ENCODE measurements at places on chromosomes 12 and 14. TPM values are rescaled to one million over a fixed set of nuclear protein-coding genes. Genes with fewer than 3 reads are reported as not detected.

The DHRS4L2 gene
- 15.4 TPM for total RNA-seq

The TAS2R46 gene
- total RNA-seq, result 0.48 TPM

The AICDA gene
- total RNA-seq, result not detected

The SMIM41 gene
- 0.31 TPM for total RNA-seq

DNA sequence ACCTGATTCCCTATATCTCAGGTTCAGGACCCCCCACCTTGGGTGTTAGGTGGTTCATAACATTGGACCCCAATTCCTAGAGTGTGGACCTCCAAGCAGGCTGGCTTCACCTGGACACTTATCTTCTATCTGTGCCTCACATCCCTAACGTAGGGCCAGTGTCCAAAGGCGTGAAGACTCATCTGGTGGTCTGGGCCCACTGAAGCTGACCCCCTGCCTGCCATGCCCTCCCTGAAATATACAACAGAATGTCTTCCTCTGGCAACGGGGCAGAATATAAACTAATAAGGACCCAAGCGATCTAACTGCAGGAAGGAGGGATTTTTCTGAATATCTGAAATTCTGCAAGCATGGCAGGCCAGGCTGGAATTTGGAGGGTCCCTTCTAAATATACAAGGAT lies 5.6 kb downstream of the HOXC13 start:
- DNase-seq, result no peak

GRCh38 chr12:71756054-71756690 lies 1.5 kb downstream of the RAB21 start:
- DNase-seq, result no peak

DNA sequence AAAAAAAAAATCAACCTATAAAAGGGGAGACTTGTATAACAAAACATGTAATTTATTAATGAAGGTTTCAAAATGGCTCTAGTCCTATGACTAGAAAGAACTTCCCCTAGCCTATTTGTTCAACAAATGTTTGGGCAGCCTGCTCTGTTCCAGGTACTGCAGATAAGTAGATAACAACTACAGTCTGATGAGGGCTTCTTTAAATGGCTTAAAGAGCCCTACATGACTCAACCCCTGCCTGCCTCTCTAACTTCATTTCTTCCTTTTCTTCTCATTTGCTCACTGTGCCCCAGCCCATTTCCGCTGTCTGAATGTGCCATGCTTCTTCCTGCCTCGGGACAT lies 21.5 kb downstream of the ALDH6A1 start:
- no peak for DNase-seq

- no peak for DNase-seq
Measured at GRCh38 chr14:57171363-57171762, 97.3 kb downstream of the EXOC5 start.

DNA sequence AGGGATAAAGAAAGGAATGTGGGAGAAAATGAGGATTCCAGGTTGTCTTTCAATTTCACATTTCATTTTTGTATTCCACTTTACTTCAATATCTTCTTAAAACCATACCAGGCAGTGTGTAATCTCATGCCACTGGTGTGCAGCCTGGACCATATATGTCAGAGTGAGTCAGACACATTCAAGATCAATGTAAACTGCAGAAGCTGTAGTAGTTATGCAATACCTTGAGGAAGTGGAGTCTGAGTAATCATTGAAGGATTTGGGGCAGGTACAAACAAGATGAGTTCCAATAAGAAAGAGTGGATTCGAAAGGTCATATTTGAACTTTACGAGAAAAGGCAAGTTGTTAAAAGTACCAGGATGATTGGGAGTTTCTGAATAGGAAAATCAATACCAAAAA lies 14.1 kb downstream of the PLCZ1 start:
- DNase-seq, result no peak

Measured in H1 (cell line).